ENCODE measurements at places on chromosomes 3 and 15.

- DNase-seq: no peak
Measured at GRCh38 chr3:138377804-138378203, 29.4 kb downstream of the MRAS start.

GRCh38 chr3:117074826-117075225 is 365.2 kb downstream of the TUSC7 start:
- no peak for DNase-seq

GRCh38 chr3:59992578-59992977 is 942.8 kb upstream of the CFAP20DC start:
- no peak for DNase-seq

- no peak for DNase-seq
Measured at GRCh38 chr3:43031485-43031884, 52.4 kb downstream of the GASK1A start.

GRCh38 chr3:11551036-11551435 is 92.7 kb downstream of the VGLL4 start:
- no peak for DNase-seq

- DNase-seq: no peak
Measured at GRCh38 chr3:24479816-24480215, 14.8 kb downstream of the THRB start.

GRCh38 chr15:74453925-74454763 is 6.8 kb downstream of the UBL7 start:
- DNase-seq: no peak

GRCh38 chr3:74357881-74358280 is 256.6 kb downstream of the CNTN3 start:
- DNase-seq: no peak

DNA sequence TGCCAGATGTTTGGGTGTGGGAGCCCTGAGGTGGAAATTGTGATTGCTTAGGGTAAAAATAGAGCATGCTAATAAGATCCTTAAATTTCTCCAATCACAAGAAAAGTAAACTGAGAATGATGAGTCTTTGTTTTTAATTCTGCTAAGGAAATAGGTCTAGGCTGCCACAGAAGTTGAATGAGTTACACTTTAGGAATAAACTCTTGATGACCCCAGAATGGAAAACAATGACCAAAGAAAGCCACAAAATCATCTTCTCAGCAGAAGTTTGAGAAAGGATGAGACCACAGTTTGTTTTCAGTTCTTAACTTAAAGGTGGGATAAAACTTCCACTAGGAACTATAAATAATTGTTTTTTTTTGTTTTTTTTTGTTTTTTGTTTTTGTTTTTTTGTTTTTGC is 164.6 kb upstream of the BCL6 start:
- DNase-seq: no peak

GRCh38 chr3:136942803-136943202 is 15.0 kb upstream of the IL20RB start:
- no peak for DNase-seq

DNA sequence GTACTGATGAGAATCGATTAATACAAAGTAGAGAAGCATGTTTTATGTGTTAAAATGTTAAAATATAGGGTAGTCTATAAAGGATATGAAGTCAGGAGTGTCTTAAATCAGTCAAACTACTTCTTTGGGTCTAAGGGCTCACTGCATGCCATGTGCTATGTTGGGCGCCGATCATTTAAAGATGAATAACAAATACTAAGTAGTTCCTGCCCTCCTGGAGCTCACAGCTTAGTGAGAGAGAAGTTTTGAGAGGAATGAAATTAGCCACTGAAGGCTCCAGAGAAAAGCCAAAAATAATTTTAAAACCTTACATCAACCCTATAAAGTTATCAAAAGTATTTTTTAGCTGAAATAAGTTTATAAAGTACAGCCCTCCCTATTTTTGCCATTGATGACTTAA is 44.5 kb downstream of the BLM start:
- no peak for DNase-seq

DNA sequence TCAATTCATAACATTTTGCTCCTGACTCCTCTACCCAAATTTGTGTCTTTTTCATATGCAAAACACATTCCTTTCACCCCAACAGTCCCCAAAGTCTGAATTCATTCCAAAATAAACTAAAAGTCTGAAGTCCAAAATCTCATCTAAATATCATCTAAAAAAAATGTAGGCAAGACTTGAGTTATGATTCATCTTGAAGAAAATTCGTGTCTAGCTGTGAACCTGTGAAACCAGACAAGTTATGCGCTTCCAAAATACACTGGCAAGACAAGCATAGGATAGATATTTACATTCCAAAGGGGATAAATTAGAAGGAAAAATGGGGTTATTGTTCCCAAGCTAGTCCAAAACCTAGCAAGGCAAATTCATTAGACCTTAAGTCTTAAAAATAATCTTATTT is 1302.0 kb upstream of the GBE1 start:
- no peak for DNase-seq

- DNase-seq: no peak
Measured at GRCh38 chr3:133804896-133805295, 719 bp upstream of the SRPRB start.

All from activated naive CD4-positive, alpha-beta T cell (primary cell).